ENCODE measurements at places on chromosomes 3 and 15.

GRCh38 chr3:123723522-123724168, 138.8 kb upstream of the HACD2 start:
- DNase-seq, result peak; percentile 56

GRCh38 chr15:53000409-53000808, 210.3 kb upstream of the ONECUT1 start:
- DNase-seq, result no peak

- no peak for DNase-seq
These were observed 1.2 kb upstream of the EDEM1 start for GRCh38 chr3:5186089-5186857.

DNA sequence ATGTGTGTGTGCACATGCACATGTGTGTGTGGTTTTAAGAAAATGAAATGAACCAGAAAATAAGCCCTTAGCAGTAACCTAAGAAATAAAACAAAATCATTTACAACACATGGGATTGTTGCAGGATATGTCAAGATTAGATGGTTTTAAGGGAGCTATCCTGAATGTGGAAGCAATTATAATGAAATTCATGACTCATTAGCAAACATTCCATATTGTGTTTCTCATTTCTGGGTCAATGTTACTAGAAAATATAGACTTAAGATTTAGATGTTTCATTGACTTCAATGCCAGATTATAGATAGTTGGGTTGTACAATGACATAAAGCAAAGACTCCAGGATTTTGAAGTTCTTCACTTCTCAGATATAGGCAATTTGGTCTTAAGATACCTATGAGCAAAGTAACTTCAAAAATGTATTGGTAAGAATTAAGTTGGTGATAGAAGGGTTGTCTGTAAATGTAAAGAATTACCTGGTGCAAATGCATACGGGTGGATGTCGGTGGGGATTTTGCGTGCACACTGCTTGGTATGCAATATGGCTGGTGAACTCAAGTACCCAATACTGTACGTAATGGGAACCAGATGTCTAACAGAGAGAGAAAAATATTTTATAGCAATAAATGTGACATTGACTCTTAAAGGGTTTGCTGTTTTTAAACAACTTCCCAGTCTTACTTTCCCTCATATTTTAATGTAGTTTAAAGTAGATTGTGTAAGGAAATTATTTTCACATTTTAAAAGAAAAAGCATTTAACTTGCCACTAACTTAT, 53.9 kb upstream of the NR2F2 start:
- no peak for DNase-seq

DNA sequence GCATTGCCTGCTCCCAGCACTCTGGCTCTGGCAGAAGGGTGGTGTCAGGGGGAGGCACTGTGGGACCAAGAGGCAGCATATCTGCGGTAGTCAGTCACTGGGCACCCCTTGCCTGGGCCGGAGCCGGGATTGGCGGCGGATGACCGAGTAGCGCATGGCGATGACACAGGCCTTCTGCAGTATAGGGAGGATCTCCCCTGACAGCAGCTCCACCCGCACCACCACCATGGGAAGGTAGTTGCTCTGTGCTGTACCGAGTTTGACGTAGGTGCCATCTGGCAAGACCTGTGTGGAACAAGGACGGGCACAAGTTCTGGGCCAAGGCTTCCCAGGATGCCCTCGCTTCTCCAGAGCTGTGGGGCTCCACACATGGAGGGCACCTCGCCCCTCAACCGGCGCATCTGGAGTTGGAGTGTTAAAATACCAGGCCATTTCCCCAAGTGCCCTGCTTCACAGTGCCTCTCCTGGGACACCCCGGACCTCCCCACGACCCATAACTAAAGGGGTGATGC, 6.6 kb downstream of the ACOX2 start:
- DNase-seq, result no peak

- no peak for DNase-seq
These were observed 145.1 kb upstream of the PLSCR5 start for GRCh38 chr3:146750196-146750595.

GRCh38 chr3:62065985-62066693, 307.2 kb downstream of the FEZF2 start:
- no peak for DNase-seq

DNA sequence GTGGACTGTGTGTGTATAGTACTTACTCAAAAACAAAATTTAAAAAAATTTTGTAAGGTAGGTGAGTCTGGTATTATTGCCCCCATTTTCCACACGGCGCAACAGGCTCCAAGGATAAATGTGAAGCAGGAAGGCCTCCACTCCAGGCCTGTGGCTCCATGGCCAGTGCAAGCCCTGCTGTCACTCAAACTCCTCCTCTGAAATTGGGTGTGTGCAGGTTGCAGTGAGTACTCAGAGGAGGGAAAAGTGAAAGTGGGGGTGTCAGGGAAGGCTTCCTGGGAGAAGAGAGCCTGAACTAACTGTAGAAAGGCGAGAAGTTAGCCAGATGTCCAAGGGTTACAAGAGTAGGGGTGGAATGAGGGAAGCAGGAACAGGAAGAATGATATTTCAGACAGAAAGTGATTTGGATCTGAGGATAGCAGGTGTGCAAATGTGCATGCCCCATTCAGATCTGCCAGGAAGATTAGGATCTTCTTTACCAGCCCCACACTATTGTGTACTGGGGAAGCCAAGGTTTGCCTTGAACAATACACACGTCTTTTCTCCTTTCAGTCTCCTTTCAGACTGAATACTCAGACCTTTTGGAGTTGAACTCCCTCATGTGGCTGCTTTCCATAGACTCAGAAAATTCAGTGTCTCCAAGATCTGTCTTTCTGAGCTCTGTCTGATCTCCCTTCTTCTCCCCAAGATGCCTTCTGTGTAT, 48.7 kb upstream of the RYK start:
- DNase-seq, result peak; percentile 49

DNA sequence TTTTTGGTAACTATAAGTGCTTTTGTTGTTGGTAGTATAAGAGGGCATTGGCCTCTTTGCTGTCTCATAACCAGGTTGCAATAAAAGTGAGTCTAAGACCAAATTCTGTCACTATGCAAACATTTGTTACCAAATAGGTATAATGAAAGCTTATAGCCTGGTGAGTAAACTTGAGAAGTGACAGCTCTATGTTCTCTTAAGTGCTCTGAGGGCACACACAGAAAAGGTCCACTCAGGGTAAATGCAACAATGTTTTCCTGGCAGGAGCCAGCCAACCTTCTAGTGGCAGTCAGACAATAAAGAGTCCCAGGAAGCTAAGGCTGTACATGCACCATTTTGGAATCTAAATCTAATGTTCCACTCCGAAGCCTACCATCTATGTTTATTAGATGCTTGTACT, 262.1 kb upstream of the TGFBR2 start:
- no peak for DNase-seq

GRCh38 chr3:36597422-36597821, 166.9 kb downstream of the DCLK3 start:
- no peak for DNase-seq

DNA sequence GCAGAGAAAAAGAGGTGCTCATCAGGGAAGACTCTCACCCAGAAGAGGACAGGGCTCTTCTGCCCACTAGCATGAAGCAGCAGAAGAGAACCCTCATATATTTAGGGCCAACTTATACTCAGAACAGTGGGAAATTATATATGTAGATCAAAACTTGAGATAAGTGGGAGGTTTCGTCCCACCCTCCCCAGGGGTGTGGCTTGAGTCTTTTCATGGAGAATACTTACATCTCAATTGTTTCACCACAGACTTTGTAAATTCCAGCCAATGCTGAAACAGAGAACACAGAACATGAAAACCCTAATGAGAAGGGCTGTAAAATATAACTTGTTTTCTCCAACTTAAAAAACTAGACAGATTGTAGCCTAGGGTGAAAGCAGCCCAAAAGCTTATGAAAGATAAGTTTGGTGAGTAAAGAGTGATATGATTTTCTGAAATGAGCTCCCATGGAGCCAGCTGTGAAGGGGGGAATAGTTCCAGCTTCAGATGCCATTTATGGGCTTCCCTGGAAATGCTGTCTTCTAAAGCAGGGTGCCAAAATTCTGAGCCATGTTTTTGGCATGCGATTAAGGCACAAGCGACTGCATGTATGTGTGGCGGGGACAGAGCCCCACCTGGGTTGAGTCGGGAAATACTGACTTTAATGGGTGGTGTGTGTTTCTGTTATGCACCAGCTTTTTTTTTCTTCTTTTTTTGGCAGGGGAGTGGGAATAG, 92.9 kb downstream of the WDR76 start:
- DNase-seq, result no peak

- no peak for DNase-seq
These were observed 362.3 kb upstream of the BCHE start for GRCh38 chr3:166199491-166199890.

DNA sequence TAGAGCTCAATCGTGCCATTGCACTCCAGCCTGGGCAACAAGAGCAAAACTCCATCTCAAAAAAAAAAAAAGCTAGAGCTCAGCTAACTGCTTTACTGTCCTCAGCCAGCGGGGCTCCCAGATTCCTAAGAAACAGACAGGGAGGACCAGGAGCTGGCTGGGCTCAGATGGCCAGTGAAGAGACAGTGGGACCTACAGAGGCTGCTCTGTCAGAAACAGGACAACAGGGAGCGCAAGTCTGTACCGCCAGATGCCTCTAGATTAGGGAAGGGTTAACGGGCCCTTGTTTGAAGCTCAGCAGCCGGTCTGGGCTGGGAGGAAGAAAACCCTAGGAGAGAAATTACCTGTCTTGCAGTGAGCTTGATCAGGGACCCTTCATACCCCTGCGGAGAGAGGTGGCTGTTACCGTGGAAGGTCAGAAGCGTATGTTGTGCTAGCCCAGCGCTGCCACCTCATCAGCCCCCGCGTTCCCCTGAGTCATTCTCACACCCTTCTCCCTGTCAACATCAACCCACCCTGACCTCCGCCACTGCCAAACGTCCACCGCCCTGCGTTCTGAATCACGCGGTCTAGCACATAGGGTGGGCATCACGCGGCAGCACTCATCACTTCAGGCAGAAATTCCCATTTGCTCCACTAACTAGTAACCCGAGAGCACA, 25.3 kb downstream of the RBPMS2 start:
- DNase-seq, result no peak

GRCh38 chr3:194554473-194555123, 67.8 kb upstream of the ATP13A3 start:
- no peak for DNase-seq

DNA sequence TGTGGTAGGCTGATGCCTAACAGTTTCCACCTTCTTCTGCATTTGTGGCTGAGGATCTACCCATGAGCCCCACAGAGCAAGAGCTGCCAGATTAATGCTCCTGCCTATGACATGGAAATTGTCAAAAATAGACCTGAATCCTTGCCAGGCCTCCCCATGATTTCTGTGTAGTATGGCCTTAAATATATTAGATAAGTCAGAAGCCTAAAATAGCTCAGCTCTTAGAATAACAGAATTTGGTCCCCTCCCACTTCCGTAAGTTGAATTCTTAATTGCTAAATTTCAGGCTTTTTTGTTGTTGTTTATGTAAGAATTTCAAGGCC, 129.0 kb downstream of the SERPINI1 start:
- no peak for DNase-seq

DNA sequence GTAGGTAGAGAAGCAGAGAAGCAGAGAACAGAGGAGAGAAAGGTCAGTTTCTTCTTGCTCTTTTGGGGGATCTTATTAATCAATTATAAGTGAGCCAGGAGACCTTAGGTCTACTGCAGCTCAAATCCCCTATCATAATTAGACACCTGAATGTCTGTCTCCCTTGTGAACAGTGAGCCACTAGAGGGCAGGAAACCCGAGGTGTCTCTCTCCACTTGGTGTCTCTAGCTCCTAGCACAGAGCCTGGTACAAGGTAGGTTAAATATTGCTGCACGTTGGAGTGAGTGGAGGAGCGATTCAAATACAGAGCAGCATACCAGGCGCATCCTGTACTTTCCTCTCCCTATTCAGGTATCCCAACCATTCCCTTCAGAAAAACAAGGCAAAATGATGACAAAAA, 2.0 kb upstream of the ST8SIA2 start:
- no peak for DNase-seq

DNA sequence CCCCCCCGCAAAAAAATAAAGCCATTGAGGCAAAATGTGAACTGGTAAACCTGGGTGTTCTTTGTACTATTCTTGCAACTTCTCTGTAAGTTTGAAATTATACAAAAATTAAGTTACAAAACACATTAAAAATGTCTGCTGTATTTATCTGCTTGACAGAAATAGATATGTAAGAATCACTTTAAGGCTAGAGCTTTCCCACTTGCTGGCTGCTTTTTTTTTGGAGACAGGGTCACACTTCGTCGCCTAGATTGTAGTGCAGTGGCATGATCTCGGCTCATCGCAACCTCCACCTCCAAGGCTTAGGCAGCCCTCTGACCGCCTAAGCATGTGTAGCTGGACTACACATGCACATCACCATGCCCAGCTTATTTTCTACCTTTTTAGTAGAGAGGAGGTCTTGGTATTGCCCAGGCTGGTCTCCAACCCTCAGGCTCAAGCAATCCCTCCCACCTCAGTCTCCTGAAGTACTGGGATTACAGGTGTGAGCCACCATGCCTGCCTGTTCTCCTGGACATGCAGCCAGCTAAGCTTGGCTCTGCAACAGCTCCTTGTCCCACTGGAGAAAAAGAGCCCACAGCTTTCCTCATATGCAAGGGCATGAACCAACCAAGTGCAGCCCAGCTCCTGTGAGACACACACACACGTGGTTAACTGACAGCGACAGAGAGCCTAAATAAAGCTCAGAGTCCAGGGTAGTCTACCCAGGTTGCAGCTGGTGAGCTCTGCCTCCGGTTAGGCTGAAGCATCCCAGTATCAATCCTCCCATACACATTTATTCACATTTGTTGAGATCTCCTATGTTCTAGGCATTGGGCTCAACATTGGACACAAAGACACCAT, 4.5 kb downstream of the RPS17 start:
- DNase-seq, result no peak

DNA sequence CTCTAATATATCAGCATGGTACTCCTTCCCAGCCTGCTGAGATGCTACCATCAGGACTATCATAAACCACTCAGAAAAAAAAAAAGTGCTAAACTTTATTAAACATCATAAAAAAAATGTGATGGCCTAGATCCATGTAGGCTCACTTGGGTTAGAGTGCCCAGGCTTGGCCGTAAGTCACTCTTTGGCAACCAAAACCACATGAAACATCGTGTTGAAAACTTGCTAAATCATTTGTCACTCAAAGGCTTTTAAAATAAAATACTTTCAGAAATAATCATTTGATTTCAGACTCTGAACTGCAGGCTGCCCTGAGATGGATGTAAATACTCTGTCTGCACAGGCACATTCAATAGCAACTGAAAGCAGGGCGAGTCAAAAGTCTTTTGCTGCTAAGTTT, 78.4 kb upstream of the WNT5A start:
- DNase-seq, result no peak

- no peak for DNase-seq
These were observed 45.9 kb downstream of the POLR2M start for GRCh38 chr15:57752436-57752835.

GRCh38 chr3:141699897-141700296, 38.2 kb upstream of the RNF7 start:
- no peak for DNase-seq
